ENCODE measurements at places on chromosomes 12 and 14.

DNA sequence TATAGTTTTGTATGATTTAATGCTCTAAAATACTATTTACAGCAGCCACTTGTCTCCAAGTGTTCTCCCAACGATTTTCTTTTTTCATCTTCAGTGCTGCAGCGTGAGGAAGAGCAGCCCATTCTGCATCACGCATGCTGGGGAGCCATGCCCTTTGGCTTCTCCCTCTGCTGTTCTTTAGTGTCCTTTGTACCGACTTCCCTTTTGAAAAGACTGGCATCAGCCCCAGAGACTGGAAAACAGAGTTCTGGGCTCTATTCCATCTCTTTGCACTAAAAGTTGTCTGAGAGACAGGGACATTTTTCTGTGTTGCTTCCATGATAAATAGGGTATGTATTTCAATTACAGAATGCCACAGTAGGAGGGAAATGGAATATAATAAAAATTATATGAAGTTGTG is 105.1 kb downstream of the RERG start:
- DNase-seq = peak; percentile 74

- no peak for DNase-seq
Measured at GRCh38 chr14:82897469-82898308, 1364.0 kb upstream of the SEL1L start.

DNA sequence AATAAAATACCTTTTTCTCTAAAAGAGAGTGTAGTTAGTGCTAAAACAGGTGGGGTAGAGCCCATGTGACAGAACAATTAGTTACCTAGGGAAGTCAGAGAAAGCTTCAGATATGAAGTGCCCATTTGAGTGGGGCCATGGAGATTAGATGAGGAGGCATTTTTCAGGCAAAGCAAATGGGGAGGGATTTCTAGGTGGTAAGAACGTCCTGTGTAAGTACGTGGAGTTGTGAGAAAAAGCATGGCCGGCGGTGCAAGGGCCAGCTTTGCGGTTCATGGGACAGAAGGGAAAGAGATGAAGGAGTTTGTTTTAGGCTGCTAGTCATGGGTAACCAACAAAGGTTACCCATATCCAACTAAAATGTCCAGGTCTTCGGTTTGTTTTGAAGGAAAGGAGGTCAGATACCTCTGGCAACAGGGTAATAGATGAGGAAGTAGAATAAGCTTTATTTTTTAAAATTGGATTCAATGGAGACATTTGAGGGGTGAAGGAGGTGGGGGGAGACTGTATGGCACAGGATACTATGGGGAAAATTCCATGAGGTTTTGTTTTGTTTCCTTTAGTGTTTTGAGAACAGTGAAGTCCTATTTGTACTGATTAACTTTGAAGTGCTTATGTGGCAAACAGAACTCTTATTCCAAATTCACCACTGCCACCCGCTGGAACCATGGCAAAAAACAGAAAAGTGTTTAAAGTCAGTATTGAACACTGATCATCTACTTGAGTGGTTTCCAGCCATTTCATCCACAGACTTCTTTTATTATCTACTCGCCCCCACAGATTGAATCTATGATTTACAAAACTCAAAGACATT is 10.0 kb upstream of the SNRPF start:
- no peak for DNase-seq

- no peak for DNase-seq
Measured at GRCh38 chr14:89399157-89399556, 17.9 kb downstream of the FOXN3 start.

GRCh38 chr14:83548061-83548839 is 1981.7 kb upstream of the FLRT2 start:
- no peak for DNase-seq

- DNase-seq = no peak
Measured at GRCh38 chr14:64040044-64040443, 187.2 kb downstream of the SYNE2 start.

- no peak for DNase-seq
Measured at GRCh38 chr14:49950275-49951228, 57.7 kb downstream of the ARF6 start.

DNA sequence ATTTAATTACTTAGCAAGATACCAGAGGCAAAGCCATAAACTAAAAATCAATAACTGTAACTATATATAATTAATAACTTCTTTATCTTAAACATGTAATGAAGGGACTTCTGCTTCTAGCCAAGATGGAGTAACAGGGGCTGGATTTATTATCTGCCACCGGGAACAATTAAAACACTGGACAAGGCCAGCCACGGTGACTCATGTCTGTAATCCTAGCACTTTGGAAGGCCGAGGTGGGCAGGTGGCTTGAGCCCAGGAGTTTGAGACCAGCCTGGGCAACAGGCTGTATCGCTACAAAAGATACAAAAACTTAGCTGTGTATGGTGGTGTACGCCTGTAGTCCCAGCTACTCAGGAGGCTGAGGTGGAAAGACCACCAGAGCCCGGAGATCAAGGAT is 113.6 kb downstream of the TAOK3 start:
- no peak for DNase-seq

DNA sequence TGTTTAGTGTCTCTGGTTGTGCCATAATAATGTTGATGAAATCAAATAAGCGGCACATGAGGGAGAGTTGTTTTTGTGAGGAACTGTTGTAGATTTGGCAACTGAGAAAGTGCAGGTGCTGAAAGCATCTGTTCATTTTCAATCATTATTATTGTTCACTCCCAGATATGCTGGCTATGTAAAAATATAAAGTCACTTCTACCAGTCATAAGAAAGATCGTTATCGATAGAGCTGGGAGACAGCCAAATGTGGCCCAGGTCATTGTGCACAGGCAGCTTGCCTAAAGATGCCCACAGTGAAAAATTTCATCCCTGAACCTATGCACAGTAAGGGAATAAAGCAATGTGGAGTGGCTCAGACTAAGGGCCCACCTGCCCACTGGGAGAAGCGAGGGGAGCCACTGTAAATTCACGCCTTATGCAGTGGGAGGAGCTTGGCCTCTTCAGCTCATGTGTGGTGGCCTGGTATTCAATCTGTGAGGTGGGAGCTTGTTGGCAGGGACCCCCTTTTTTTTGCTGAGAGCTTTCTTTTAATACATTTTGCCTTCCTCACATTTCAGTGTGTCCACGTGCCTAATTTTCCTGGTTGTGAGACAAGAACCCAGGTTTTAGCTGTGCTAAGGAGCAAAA is 1490.8 kb upstream of the TMEM132C start:
- no peak for DNase-seq

DNA sequence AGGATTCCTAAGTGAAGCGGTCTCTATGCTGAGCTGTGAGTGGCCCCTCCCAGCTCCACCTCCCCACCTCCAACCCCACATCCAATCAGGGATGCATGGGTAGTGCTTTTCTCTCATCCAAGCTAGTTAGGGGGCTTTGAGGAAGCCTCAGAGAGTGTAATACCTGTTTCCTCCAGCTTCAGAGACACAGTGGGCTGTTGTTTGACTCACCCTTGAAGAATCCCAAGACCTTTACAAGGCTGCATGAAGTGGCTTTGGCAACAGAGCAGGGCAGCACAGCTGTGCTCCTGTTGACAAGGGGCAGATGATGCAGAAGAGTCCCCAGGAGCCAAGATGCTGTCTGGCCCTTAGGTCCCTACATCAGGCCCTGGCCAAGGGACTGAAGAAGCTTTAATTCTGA is 27.1 kb upstream of the CLMN start:
- no peak for DNase-seq

- DNase-seq = no peak
Measured at GRCh38 chr12:57591782-57592325, 862 bp downstream of the PIP4K2C start.

DNA sequence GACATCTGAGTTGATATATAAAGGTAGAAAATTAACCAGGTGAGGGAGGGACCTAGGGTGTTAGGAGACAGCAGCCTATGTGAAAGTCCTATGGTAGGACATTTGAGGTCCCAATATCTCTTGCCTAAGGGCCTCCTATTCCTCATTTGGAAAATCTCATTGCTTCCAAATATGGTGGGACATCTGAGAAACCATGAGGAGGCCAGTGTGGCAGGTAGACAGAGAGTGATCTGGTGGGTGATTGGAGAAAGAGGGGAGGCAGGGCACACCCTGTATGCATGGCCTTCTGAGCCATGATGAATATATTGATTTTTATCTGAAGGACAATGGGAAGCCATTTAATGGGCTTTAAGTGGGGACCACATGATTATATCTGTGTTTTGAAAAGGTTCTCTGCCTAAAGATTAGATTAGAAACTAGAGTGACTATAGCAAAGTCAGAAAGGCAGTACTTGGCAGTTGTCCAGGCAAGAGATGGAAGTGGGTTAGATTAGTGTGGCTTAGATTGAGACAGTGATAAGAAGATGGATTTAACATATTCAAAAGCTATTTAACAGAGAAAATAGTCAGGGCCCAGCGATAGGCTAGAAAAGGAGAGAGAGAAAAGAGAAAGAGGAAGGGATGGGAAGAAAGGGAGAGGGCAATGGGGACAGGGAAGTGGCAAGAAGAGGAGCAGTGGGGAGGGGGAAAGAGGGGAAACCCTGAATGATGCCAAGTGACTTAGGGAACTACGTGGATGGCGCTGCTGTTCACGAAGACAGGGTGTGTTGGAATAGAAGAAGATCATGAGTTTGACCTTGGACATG is 237.2 kb upstream of the SRRM4 start:
- no peak for DNase-seq

DNA sequence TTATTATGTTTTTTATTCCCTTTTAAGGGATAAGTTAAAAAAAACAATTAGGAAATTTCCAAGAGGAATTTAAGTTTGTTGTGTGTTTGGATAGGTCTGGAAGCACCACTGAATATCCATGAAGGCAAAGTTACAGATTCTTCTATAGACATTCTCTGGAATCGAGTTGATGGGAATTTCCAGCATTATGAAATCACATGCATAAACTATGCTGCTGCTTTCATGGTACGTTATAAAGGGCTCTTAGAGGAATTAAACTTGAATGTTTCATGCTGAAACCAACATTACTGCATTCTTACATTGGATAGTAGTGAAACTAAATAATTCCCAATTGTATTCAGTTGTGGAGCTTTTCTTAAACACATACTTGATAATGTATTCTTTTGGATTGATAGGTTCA is 21.5 kb upstream of the PTPRQ start:
- no peak for DNase-seq

GRCh38 chr12:46677749-46678148 is 148.0 kb downstream of the SLC38A4 start:
- DNase-seq = no peak

DNA sequence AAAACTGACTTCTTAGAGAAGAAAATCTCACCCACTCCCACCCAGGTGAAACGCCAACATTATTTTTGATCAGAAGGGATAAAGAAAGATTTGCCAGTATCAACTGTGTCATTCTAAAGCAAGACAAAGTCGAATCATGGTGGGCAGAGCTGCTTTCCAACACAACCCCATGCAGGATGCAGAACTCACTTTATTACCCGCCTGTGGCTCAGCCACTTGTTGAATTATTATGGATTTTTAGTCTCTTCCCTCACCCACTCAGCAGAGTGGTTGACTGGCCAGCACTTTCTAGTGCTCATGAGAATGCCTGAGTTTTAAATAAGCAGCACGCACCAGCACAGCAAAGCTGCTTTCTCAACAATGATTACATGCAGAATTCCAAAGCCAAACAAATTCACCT is 32.1 kb downstream of the CRACR2A start:
- DNase-seq = no peak

GRCh38 chr12:106487664-106488063 is 95.1 kb upstream of the RFX4 start:
- no peak for DNase-seq
